ENCODE measurements at places on chromosomes 2 and 18.

- DNase-seq, result peak; percentile 46
These were observed 35.7 kb downstream of the CDC42EP3 start for GRCh38 chr2:37635504-37636380.

DNA sequence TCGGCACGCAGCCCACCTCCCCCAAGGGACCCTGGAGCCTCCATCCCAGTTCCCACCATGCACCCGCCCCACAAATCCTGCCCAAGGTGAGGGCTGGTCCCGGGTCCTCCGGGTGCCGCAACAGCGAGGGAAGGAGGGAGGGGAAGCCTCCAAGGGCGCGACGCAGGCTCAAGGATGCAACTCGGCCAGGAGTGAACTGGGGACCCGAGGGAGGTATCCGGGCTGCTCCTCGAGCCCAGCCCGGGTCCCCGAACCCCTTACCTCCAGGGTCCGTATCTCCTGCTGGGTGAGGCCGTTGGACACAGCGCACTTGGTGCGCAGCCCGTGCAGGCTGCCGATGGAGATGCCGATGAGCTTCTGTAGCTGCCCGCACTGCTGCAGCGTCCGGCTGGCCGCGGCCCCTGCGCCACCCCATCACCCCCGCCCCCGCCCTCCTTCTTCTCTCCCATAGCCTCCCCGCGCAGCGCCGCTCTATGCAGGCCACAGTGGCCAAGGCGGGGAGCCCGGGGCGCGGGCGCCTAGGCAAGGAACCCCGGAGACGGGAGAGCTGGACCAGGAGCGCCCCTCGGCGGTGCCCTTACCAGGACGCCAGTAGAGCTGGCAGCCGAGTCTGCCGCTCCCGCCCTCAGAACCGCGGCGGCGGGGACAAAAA is 124.1 kb downstream of the ANKRD30BL start:
- no peak for DNase-seq

- DNase-seq, result no peak
These were observed 157.2 kb downstream of the FMNL2 start for GRCh38 chr2:152492131-152492530.

DNA sequence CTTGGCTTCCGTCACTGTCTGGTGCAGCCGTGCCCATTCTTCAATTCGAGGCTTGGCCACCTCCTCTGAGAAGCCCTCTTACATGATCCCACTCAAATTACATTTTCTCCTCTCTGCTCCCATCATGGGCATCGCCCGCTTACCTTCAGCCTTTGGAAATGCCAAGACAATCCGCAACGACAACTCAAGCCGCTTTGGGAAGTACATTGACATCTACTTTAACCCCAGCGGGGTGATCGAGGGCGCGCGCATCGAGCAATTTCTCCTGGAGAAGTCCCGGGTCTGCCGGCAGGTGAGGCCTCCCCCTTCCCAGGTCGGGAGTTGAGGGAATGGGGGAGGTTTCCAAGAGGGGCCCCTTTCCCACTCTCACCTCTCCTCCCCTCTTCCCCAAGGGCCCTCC is 38.3 kb downstream of the MYO7B start:
- DNase-seq, result no peak

DNA sequence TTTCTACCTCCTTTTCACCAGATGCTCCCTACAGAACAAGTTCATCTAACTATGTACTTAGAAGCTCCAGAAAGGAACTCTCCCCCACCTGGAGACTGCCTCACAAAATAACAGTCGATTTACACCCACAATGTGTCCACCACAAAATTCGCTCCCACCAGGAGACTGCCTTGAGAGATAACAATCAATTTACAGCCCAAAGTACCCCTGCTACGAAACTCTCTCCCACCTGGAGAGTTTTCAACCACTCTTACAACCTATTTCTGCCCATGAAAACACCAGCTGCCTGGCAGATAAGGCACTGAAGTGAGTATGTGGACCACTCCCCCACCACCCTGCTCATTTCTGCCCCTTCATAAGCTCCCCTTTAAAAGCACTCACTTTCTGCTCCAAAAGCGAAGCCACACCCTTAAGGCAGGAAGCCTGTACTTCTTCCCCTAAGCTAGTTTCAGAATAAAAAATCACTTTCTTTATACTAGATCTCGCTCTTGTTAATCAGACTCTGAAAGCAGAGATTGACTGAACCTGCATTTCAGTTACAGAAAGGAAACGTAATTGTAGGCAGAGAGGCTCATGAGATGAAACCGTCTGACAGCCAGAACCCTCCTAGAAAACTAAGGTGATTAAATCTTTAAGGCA is 94.4 kb upstream of the RBBP8 start:
- no peak for DNase-seq

- no peak for DNase-seq
These were observed 34.7 kb downstream of the RASGRP3 start for GRCh38 chr2:33511141-33511540.

DNA sequence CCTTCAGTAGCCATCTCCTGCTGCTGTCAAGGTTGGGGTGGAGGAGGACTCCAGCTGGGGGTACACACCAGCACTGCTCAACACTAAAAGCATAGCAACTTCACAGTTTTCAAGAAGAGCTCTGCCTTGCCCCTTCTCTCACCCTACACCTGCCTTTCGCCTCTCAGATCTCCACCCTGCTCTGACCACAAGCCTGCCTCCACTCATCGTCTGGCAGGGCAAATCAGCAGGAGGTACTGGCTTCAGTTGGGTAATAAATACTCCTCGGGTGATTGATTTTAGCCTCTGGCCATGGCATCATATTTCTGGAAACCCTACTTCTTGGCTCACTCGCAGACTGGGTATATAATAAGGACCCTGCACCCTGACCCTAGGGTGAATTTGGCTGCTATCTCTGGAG is 3.1 kb upstream of the PRKAG3 start:
- DNase-seq, result no peak

DNA sequence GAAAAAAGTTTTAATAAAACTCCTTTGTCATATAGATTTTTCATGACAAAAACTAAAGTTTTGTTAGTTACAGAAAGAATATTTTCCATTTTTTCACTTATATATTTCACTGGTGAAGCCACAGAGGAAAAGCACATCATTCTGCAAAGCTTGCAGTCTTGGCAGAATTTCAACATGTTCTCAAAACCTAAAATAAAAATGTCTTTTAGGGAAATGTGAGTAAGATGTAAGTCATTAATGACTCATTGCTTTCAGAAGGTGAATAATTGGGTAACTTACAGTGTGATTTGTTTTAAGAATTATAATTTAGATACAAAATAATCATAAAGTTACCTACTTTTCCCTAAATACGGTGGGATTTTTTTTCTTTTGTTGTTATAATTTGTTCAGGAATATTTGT is 43.4 kb upstream of the TNFRSF11A start:
- no peak for DNase-seq

- no peak for DNase-seq
These were observed 348.7 kb upstream of the GALNT5 start for GRCh38 chr2:156908825-156909224.

DNA sequence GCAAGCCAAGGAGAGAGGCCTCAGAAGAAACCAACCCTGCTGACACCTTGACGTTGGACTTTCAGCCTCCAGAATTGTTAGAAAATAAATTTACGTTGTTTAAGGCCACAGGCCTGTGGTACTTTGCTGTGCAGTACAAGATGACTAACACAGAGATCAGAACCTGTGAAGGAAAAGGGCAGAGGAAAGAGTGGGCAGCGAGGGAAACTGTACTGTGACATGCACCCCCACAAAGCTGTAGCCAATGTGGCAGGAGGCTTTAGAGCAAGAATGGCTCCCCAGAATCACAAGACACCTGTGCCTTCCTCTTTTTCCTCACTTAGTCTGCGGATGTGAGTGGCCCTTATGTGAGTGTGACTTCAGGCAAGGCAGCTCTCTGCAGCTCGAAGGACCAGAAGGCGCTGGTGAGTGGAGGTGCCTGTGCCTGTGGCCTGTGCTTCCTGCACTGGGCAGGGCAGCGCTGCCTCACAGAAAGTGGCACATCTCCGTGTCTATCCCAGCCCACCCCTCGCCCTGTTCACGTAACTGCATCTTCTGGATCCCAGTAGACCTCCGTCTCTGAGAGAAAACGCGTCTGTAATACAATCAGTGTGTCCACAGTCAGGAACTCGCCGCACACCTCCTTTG is 89.5 kb downstream of the MRPS9 start:
- no peak for DNase-seq

GRCh38 chr2:12050396-12050795 is 304.0 kb downstream of the LPIN1 start:
- no peak for DNase-seq

- no peak for DNase-seq
These were observed 58.4 kb upstream of the RTN4 start for GRCh38 chr2:55108456-55109160.

- DNase-seq, result no peak
These were observed 374.0 kb downstream of the NCKAP5 start for GRCh38 chr2:133194362-133194655.

DNA sequence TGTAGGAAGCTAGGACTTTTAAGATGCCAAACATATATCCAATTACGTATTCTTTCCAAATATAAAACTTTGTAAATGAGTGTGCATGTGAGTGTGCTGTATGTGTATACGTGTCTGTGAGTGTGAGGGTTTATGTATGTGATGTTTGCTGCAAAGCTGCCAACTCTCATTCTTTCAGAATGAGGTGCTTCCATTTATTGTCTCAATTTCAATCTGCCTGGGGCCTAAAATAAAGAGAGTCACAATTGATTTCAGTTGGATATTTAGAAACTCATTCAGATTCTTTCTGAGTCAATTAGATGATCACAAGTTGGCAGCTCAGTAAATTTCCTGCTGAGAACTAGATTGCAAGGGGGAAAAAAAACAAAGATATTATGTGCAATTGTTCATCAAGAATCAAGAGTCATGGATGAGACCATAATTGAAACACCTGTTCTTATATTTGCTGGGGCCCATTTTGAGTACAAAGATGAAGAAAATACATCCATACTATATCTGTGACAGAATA is 621.2 kb upstream of the ACVR2A start:
- DNase-seq, result no peak

GRCh38 chr2:159650574-159650973 is 34.2 kb upstream of the BAZ2B start:
- no peak for DNase-seq

GRCh38 chr2:54428108-54428831 is 27.9 kb upstream of the SPTBN1 start:
- no peak for DNase-seq

DNA sequence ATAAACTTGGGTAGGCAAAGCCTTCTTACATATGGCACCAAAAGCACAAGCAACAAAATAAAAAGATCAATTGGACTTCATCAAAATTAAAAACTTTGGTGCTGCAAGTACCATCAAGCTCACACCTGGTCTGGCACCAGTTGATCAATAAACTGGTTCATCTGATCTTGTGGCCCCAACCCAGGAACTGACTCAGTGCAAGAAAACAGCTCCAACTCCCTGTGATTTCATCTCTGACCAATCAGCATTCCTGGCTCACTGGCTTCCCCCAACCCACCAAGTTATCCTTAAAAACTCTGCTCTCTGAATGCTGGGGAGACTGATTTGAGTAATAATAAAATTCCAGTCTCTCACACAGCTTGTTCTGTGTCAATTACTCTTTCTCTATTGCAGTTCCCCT is 8.4 kb downstream of the EPG5 start:
- DNase-seq, result no peak

GRCh38 chr2:121390082-121390692 is 105.2 kb upstream of the TFCP2L1 start:
- DNase-seq, result no peak

DNA sequence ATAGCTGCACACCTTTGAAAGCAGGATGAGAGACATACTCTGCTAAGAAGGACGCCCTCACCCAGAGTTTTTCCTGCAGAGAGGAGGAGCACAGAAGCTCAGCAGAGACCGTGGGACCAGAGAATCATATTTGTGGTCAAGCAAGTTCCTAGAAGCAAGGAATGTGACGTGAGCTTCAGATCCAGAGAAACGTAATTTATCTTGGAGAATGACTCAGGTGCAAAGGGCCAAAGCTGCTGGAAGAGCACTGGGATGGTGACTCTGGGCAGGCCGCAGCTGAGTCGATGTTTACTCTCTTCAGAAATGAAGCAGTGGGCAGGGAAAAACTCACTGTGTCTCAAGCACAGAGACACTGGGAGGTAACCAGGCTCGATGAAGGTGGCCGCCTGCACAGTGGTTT is 50.1 kb upstream of the IGFBP2 start:
- no peak for DNase-seq

DNA sequence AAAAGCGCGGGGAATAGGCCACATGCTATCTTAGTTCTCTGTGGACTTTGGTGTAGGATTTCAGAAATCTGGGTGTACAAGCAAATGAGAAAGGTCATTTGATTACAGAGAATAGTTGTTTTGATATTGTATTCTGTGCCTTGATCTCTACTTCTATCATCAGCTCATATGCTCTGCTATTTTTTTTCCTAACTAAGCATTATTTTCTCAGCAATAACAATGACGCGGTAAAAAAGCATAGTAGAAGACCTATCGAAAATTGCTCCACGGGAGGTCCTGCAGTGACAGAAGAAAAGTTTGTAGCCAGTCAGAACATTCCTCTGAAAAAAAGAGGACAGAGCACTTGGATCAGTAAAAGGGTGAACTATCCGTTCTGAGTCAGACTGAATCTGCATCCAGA is 2.8 kb upstream of the SETBP1 start:
- no peak for DNase-seq

- DNase-seq, result no peak
These were observed 425.0 kb upstream of the ID2 start for GRCh38 chr2:8256905-8257304.
